Activated CD4-positive, alpha-beta T cell treated with anti-CD3 and anti-CD28 coated beads, Interleukin-2, Interleukin-6, amounts not matched to agents 100 ng/mL and 50 ng/mL, durations not matched to agents 16 hours and 8 hours (primary cell): ENCODE measurements at places on chromosomes 3 and 15.

GRCh38 chr15:89630260-89630659, 25.0 kb downstream of the KIF7 start:
- no peak for DNase-seq

GRCh38 chr3:52892290-52892624, 5.1 kb downstream of the STIMATE start:
- DNase-seq, result no peak

GRCh38 chr15:82143390-82144385, 97.9 kb upstream of the MEX3B start:
- no peak for DNase-seq

DNA sequence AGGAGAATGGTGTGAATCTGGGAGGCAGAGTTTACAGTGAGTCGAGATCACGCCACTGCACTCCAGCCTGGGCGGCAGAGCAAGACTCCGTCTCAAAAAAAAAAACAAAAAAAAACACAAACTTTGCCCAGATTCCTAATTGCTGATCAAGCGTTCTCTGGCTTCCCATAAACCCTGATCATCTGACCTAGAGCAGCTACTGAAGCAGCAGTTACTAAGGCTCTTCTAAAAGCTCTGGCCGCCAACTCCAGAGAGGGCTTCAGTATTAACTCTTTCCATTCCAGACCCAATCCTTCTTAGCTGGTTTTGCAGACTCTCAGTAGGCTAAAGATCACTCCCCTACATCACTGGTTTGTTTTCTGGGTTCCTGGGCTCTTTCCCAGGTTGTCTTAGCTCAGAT, 201.6 kb downstream of the IGSF11 start:
- no peak for DNase-seq

- no peak for DNase-seq
These were observed 62.8 kb downstream of the SCN11A start for GRCh38 chr3:38988955-38989354.

DNA sequence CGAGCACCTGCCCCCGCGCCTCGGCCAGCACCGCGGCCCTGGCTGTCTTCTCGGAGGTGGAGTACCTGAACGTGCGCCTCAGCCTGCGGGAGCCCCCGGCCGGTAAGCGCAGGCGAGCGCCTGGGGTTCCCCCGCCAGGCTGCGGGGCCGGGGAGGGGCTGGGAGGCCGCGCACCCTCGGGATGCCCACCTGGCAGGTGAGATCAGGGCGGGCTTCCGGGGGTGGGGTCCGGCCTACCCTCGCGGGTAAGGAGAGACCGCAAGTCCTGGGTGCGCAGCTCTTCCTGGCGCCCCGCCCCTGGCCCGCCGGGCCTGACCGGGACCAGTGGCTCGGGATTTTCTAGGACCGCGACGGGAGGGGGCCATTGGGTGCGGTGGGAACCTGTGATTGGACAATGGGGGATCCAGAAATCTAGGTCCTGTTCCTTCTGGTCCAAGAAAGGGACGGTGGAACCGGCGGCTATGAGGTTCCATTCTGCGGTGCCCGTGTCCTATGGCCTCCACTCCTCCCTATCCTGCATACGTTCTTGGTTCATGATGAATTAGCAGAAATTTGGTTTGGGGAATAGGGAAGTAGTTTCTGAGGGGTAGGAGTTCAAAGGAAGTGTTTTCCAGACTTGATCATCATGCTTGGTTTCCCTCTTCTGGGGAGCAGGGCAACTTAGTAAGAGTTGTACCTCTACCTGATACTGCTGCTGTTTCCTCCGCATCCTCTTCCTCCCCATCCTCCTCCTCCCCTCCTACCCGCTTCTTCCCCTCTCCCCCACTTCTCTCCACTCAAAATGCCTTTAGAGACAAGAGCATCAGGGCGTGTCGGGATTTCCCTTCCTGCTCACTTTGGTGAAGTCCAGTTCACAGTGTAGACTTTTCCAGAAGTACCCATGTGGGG, 808 bp downstream of the ARRDC4 start:
- DNase-seq, result no peak

DNA sequence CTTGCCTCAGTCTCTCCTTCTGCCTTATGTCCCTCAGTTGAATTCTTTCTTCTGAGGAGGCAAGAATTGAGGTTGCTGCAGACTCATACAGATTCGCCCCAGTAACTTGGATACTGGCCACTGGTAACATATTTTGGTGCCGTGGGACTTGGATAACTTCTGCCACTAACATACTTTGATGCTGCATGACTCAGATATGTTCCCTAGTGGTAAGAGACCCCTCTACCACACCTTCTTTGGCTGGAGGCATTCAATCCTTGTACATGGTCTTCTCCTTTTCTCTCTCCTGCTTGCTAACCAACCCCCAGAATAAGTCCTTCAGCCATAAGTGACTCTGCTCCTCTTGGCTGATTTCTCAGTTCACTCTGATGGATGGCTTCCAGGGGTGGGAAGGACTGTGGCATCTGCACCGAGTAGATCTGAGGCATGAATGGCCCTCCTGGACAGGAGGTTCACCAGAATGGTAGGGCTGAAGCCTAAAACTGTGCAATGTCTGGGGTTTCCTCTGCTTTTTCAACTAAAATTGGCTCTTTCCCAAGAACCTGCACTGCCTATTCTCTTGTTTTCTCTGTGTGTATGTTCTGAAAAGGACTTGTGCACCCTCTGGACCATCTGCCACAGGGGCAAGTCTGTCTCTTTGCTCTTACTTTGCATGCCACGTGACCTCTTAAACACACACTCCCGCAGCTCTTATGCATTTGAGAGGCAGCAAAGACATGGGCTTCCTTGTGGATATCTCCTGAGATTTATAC, 55.5 kb upstream of the FSTL1 start:
- no peak for DNase-seq

- peak; percentile 38 for DNase-seq
These were observed 160.1 kb upstream of the IL12A start for GRCh38 chr3:159828542-159828943.

GRCh38 chr3:8237893-8238292, 263.7 kb upstream of the LMCD1 start:
- no peak for DNase-seq
